ENCODE measurements at places on chromosomes 1 and 21.

DNA sequence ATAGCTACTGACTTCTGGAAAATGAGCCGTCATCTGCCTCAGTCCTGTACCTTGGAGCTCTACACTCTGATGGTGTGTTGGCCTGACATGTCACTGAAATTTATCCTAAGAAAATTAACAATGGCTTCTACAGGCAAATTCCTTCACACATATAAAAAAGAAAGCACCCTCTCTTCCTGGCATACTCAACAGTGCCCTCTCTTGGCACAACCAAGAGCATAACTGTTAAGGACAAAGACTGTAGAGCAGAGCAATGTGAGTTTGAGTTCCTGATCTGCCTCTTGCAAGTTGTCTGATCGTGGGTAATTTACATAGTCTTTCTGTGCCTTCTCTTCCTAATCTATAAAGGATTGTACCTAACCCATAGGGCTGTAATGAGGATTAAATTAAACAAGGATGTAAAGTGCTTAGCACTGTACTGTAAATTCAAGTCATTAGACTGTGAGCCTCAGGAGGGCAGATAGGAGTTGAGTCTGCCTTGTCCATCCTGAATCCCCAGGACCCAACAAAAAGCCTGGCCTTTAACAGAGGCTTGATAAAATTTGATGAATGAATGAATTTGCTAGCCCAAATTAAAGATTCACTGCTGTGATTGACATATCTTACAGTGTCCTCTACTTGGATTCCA lies 83.5 kb downstream of the SYF2 start:
- DNase-seq, result no peak

GRCh38 chr1:60102267-60103061 lies 28.9 kb upstream of the C1orf87 start:
- DNase-seq, result no peak

GRCh38 chr1:23615423-23615822 lies 56.1 kb upstream of the ID3 start:
- no peak for DNase-seq

DNA sequence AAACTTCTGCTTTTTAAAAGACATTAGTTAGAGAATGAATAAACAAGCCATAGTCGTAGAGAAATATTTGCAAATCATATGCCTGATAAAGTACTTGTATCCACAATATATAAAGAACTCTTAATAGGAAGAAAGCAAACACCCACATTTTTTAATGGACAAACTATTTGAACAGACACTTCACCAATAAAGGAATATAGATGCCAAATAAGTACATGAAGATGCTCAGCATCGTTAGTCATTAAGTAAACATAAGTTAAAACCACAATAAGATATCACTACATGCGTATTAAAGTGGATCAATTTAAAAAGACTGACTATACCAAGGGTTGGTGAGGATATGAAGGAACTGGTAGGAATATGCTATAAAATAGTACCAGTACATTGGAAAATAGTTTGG lies 142.3 kb upstream of the ZC3H11B start:
- no peak for DNase-seq

DNA sequence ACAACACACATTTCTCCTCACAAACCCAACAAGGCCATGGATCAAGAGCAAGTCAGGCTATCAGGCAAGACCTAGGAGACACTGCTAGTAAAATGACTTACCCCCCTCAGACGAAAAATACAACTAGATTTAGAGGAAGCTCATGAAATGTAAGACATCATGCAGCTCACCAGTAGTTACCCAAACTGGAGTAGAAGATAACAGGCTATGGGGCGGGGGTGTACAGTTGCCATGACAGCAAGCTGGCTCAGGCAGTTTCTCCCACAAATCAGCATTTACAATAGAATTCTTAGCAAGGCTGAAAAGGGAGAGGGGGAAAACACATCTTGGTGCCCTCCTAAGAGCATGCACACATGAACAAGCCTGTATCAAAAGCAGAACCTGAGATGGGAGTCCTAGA lies 13.9 kb downstream of the TPM3 start:
- DNase-seq, result no peak

GRCh38 chr1:44970317-44970716 lies 16.1 kb downstream of the EIF2B3 start:
- DNase-seq, result no peak

DNA sequence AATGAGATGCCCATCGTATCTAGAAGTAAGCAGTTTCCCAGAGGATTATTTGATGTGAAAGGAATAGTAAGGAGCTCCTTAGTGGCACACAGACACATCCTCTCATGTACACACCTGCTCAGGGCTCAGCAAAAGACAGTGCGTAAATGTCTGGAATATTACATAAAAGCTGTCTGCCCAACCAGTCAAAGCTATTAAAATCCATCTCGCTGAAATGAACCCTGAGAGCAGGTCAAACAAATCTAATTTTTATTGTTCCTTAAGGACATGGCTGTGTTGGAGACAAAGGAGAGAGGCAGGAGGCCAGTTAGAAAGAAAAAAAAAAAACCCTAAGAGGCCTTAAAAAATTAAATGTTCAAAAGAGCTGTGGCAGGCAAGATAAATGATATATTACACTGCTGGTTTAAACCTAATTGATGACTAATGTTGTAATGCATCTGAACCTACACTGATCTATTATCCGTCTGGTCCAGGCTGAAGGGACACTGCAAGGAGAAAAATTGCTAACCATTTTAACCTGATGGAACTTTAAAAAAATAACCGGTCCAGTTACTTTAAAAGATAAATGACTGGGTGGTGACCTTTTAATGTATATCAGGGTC lies 58.5 kb upstream of the FGGY start:
- no peak for DNase-seq

- DNase-seq, result no peak
Observed at GRCh38 chr1:173329726-173330125, 122.6 kb upstream of the TNFSF4 start.

- DNase-seq, result no peak
Observed at GRCh38 chr1:115356356-115356755, 18.3 kb upstream of the NGF start.

DNA sequence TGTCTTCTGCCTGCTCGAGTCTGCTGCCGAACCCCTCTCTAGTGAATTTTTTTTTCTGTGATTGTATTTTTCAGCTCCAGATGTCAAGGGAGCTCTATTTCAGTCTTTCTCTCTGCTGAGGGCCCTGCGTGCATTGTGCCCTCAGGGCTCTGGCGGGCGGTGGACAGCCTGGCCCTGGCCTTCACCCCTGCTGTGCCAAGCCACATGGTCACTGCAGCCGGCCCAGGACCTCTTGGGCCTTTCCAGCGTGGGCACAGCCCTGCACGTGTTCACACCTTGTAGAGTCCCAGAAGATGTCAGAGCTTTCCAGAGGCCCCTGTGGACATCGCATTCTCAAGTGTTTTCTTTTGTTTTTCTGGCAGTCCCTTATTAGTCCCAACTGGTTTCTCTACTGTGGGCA lies 55.7 kb downstream of the PCNT start:
- DNase-seq, result no peak

- no peak for DNase-seq
Observed at GRCh38 chr1:58620926-58621325, 43.9 kb upstream of the TACSTD2 start.

GRCh38 chr1:187682112-187682511 lies 853.4 kb downstream of the PLA2G4A start:
- no peak for DNase-seq

All from natural killer cell (primary cell).